CD8-positive, alpha-beta T cell (primary cell): ENCODE measurements at places on chromosomes 5 and 9. TPM values are rescaled to one million over a fixed set of nuclear protein-coding genes. Genes with fewer than 3 reads are reported as not detected.

DNA sequence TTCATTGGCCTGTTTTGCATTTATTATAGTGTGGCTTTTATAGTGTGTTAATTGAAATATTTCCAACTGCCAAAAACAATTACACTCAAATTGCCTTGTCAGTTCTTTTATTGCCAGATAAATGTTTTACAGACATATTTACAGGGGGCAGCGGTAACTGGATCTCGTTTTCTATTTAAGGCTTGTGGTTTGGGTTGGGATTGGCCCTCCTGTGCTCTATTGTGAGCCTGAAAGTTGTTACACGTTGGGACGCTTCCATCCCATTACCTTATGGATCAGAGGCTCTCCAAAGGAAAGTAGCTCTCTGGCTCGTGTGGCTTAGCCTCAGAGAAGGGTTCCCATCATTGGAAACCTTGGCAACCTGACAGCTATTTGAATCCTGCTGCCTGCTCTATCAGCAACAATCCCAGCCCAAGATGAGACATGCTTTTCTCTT lies 20.8 kb downstream of the DNAI1 start:
- no peak for DNase-seq

GRCh38 chr9:98520221-98520960 lies 188.3 kb downstream of the GABBR2 start:
- no peak for DNase-seq

DNA sequence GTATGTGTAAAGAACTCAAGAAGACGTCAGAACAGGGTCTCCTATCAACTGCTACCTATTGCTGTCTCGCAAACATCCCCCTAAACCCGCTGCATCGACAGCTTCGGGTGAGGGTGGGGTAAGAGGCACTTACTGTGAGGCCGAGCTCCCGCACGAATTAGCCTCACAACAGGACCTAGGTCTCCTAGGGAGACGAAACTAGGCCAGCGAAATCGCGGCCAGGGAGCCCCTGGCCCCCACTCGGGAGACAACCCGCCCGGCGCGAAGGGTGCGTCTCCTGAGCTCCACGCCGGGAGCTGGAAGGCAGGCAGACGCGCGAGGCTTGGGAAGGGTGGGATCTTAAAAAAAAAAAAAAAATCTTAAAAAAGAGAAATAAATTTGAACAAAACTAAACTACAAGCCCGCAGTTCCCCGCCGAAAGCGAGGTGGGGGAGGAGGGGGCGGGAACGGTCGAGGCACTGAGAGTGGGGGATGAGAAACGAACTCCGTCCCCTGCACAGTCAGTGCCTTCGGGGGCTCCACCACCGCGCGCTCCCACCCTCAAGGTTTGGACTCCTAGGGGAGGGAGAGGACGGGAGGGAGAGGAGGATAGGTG lies 33.0 kb upstream of the NFIB start:
- DNase-seq, result no peak

DNA sequence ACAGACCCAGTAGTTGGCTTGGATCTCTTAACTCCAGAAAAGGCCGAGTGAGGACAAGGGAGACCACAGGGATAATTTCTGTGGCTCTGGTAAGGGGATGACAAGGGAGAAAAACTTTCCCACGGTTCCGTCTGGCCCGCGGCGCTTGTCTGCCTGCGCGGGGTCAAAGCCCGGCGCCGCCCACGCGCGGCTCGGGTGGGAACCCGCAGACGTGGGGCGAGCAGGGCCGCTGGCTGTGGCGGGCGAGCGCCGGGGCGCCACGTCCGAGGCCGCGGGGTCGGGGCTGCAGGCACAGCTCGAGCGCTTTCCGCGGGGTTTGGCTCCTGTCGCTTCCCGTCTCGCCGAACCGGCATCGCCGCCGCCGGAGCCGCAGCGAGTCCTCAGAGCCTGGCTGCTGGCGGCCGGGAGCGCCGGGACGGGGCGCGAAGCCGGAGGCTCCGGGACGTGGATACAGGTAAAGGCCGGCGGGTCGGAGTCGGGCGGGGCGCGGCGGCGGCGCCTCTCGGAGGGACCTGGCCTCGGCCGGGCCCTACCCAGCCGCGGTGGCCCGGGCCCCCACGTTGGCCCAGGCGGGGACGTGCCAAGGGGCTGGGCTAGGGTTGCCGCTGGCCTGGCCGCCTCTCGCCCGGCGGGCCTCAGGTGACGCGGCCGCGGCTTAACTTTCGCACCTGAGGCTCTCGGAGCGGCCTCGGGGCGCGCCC lies at the start of gene RNF180:
TSS of gene RNF180 (plus strand) at position 344 of the 701 bp plus-strand sequence. CDS start 34,965 bp downstream, outside the sequence.
- no peak for DNase-seq

- DNase-seq, result no peak
Observed at GRCh38 chr5:69468631-69469030, 24.0 kb upstream of the OCLN start.

DNA sequence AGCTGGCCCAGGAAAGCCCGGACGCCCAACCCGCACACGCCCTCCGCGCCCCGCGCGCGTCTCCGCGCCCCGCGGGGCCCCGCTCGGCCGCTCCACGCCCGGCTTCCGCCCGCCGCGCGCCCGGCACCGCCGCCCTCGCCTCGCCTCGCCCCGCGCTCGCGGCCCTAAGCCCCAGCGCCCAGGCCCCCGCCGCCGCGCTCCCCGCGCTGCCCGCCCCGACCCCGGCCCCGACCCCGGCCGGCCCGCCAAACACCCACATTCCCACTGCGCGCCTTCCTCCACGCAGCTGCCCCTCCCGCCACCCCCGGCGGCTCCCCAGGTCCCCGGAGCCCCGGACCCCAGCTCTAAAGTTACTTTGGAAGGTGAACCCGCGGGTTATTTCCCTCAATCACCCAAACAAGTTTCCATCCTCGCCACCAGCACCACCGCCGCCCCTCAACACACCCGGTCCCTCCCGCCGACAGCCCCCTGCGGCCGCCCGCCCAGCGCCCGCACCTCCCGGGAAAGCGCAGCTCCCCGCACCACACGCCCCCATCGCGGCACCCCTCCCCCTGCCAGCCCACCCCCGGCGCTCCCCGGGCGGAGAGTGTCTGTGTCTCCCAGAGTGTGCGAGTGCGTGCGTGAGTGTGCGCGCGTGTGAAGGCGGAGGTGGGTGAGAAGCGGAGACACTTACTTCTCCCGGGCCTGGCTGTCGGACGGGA lies 439 bp downstream of the SSBP2 start:
- peak; percentile 64 for DNase-seq

GRCh38 chr5:140399979-140400729 lies 1.5 kb upstream of the ANKHD1 start:
- no peak for DNase-seq

GRCh38 chr5:152164860-152165259 lies 240.2 kb upstream of the GLRA1 start:
- DNase-seq, result no peak

- DNase-seq, result no peak
Observed at GRCh38 chr5:169696621-169697510, 59.8 kb downstream of the DOCK2 start.

GRCh38 chr5:125835293-125836172 lies 587.7 kb upstream of the GRAMD2B start:
- no peak for DNase-seq

- DNase-seq, result no peak
Observed at GRCh38 chr5:67353500-67354450, 157.2 kb upstream of the CD180 start.

DNA sequence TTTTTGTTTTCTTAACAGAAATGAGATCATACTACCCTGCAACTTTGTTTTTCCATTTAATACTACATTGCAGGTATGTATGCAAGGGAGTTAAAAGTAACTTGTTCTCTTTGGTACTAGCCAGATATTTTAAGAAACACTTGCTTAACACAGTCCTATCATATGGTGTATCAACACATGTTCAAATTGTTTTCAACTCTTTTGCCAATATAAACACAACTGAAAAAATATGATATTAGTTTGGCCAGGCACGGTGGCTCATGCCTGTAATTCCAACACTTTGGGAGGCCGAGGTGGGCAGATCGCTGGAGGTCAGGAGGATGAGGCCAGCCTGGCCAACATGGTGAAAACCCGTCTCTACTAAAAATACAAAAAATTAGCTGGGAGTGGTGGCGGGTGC lies 41.6 kb downstream of the RNF38 start:
- DNase-seq, result no peak

DNA sequence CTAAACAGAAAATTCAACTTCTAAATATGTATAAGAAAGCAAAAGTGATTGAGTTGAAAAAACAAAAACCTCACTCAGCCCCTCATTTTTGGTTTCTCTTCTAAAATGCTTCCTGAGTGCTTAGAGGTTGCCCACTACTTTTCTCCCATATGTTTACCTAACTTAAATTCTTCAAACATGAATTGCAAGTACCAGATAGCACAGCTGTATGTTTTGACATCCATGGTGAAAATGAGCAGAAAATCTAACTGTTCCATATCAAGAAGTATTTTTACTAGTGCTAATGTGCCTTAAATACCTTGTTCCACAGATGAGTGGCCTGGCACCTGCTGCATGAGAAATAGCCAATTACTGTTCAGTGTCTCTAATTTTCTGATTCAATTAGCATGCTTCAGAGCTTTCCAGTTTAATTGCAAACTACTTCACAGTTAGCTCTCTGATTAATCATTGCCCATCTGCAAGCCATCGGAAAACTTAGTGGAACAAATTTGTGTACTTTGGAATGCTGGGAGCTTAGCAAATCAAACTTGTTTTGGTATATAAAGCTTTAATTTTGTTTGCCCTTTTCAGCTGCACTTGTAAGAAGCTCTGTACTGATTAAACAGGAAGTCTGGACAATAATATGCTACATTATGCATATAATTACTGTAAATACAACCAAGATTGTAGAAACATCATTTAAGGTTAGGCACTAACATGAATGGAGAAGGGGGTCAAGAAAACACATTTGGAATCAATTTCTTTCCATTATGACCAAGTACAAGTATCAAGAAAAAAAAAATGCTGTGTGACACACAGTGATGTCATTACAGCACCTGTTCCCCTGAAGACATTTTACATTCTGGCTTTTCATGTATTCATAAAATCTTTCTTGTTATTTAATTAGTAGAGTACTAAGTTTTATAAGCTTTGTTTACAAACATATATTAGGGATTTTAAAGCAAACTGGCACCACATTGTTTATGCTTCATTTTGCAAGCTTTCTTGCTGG lies 65.6 kb downstream of the POU5F2 start:
- DNase-seq, result no peak

- no peak for DNase-seq
Observed at GRCh38 chr5:135951807-135952206, 3.0 kb downstream of the LECT2 start.

GRCh38 chr5:6902597-6902996 lies 189.4 kb downstream of the TENT4A start:
- no peak for DNase-seq

DNA sequence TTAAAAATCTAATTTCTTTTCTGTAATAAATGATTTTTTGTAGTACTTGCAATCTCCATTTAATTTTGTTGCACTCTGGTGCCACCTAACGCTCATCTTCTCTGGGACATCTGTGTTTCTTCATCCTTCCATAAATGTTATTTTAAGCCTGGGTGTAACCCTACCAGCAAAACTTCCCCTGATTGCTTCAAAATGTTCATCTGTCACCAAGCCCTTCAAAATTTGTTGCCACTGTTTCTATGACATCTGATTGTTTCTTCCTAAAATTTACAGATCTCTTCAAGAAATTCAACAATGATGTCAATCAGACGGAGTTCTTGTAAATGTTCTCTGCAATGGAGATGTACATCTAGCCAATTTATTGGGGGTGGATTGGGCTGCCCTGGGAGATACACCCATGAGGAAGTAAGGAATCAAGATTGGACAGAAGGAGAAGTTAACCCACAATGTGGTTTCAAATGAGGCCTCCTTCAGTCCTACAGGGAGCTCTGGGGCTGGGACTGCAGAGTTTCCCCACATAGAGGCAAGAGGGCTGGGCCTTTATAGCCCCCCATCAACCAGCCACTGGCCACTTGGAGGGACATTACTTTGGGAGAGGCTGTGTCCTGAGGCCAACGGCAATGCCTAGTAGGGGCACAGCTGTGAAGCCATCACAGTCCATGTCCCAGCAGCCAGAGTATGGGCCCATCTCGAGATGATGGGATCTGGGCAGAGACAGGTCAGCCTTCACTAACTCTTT lies 23.3 kb downstream of the MCTP1 start:
- DNase-seq, result no peak

GRCh38 chr9:2872250-2872930 lies 28.5 kb upstream of the PUM3 start:
- DNase-seq, result peak; percentile 13

GRCh38 chr9:137457406-137458193 lies 1.5 kb downstream of the NSMF start:
- no peak for DNase-seq

Gene CLTA
- 39.6 TPM for total RNA-seq

Gene DOK3
- 1.1 TPM for total RNA-seq

Gene STC2
- total RNA-seq, result not detected

Gene BHMT2
- not detected for total RNA-seq

Gene ACTBL2
- total RNA-seq, result not detected

Gene FBP2
- not detected for total RNA-seq

Gene LCP2
- 132 TPM for total RNA-seq

Gene SMC5
- 32.0 TPM for total RNA-seq

Gene GABRA1
- total RNA-seq, result not detected

Gene CDKN2B
- not detected for total RNA-seq

Gene CDHR2
- 1.2 TPM for total RNA-seq
